ENCODE measurements at places on chromosomes 2 and 18.

GRCh38 chr2:6342273-6342920 lies 523.3 kb downstream of the CMPK2 start:
- H3K27me3 ChIP-seq = no peaks in the 10 kb centered on the region
- H3K36me3 ChIP-seq = no peaks in the 10 kb centered on the region
- no peaks in the 10 kb centered on the region for H3K4me1 ChIP-seq
- no peak overlapping the region for H3K27ac ChIP-seq
- H3K4me3 ChIP-seq = no peak overlapping the region

GRCh38 chr18:50194631-50195532 lies at the start of gene MYO5B:
Gene MYO5B (minus strand): TSS chr18:50195147. CDS start chr18:50194793, 354 bp downstream.
- H3K27me3 ChIP-seq = no peaks in the 10 kb centered on the region
- H3K4me1 ChIP-seq = peaks cover 24% of the 10 kb centered on the region
- no peak for DNase-seq

DNA sequence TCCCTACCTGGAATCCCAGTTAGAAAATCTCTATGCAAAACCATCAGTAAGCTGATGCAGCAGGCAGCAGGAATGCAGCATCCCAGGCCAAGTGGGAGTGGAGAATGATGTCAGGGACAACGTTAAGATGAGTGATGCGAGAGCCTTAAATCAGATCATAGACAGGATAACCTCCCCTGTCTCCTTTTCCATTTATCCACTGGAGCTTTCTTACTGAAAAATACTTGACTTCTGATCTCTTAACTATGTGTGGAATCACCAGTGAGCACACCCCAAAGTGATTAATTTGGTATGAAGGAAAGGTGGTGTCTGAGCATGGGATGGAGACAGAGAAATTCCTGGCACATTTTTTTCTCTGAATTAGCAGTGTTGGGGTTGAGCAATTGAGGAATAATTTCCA lies 98.0 kb downstream of the RND3 start:
- H3K27ac ChIP-seq = no peak overlapping the region
- no peak for DNase-seq
- H3K4me1 ChIP-seq = no peaks in the 10 kb centered on the region
- no peak overlapping the region for H3K4me3 ChIP-seq
- H3K36me3 ChIP-seq = no peaks in the 10 kb centered on the region

- no peaks in the 10 kb centered on the region for H3K4me1 ChIP-seq
- no peak overlapping the region for H3K4me3 ChIP-seq
- no peaks in the 10 kb centered on the region for H3K36me3 ChIP-seq
- no peaks in the 10 kb centered on the region for H3K27me3 ChIP-seq
- DNase-seq = no peak
Observed at GRCh38 chr2:24785671-24786321, 7.4 kb downstream of the PTRHD1 start.

GRCh38 chr18:35189510-35189909 lies 51.3 kb upstream of the ZNF397 start:
- H3K4me1 ChIP-seq = no peaks in the 10 kb centered on the region
- H3K36me3 ChIP-seq = no peaks in the 10 kb centered on the region
- H3K4me3 ChIP-seq = no peak overlapping the region
- DNase-seq = no peak
- no peak overlapping the region for H3K27ac ChIP-seq

DNA sequence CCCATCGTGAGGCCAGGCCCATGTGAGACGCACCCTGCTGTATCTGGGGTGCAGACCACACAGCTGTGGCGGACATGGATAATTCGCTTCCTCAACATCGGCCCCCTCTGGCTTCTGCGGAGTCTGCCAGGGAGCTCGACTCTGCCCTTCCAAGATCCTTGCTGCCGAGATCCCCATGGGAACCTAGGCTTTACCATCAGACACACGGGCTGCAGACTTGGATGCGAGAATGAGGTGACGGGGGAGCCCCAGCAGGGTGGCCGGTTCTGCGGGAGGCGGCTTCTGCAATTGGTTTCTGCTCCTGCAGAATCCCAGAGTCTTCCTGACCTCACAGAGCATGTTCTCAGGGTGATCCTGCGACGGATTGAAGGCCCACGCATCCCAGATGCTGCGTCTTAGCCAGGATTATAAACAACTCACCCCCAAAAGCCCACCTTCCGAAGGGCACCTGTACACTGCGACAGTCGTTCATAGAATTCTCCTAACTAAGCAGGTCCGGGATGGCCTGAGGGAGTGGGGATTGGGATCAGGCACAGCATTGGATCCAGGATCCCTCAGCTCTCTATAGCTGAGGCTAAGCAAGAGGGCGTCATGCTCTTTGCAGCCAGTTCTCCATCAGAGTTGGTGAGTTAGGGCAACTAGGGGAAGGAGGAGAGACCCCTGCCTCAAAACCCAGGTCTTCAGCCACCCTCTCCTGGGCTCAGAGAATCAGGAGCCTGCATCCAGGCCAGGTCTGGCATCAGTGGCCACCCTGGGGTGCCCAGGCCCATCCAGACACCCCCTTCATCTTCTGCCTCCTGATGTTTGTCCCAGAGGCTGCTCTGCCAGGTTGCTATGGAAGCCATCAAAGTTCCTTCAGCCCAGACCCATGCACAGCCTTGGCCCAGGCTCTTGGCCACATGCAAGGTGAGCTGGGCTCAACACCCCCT lies 74.7 kb upstream of the SNTG2 start:
- peak; percentile 79 for DNase-seq
- no peaks in the 10 kb centered on the region for H3K4me1 ChIP-seq
- H3K4me3 ChIP-seq = no peak overlapping the region

DNA sequence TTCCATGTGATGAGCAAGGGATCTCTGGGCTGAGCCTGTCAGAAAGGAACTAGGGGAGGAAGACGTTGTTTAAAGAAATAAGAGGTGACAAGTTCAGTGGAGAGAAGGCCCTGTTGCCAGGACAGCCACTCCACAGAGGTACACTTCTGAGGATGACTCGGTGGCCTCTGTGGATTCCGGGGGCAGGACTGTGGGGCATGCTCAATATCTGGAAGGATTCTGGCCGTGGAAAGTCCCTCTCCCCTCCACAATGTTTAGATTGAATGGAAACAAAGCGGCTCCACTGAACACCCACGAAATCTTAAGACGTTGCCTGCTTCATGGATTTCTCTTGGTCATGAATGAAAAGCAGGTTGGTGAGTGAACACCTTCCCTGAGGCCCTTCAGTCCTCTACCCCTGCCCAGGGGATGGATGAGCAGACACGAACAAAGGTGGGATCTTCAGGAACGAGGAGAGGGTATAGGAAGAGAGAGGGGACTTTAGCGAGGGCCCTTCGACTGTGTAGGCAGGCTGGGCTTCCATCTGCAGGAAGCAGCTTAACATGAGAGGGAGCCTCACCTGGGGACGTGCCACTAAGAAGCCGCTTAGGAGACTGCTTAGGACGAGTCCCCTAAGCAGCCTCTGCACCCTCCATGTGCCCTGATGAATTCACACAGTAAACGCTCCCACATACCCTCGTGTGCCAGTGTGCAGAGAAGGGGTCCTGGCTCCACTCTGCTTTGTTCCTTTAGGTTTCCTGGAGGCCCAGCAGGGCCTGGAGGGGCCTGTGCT lies 1.9 kb downstream of the NTSR2 start:
- no peaks in the 10 kb centered on the region for H3K36me3 ChIP-seq
- no peak overlapping the region for H3K4me3 ChIP-seq
- DNase-seq = no peak
- H3K27me3 ChIP-seq = no peaks in the 10 kb centered on the region
- H3K4me1 ChIP-seq = peaks cover 5% of the 10 kb centered on the region

DNA sequence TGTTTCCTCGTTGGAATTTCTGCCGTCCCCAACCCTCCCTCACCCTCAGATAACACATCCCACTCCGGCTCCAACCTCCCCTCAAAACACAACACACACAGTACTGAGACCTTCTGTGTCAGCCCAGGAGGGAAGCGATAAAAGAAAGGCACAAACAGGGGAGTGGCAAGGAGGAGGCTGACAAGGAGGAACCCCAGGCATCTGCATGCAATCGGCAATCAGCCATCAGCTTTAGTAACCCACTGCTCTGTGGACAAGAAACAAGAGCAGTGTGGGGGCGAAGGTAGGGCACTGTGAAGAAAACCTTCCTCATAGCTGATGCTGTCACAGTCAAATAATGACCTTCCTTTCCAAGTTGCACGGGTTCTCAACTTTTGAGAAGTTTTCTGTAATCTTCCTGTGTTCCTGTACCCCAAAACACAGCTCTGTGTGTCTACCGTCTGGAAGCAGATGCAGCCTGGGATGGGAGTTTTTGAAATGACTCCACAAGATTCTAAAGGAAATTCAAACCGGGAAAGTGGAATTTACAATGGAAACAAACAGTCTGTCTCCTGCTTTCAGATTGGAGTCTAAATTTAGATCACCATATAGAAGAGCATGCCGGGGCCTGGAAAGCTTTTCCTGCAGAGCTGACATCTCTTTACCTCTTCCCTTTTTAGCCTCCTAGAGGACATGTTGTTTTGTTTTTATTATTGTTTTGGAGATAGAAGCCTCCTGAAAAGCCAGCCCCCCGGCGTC lies 16.4 kb upstream of the LPIN2 start:
- no peaks in the 10 kb centered on the region for H3K27me3 ChIP-seq
- H3K36me3 ChIP-seq = no peaks in the 10 kb centered on the region
- H3K4me1 ChIP-seq = no peaks in the 10 kb centered on the region
- no peak for DNase-seq
- no peak overlapping the region for H3K4me3 ChIP-seq
- H3K27ac ChIP-seq = no peak overlapping the region

Measured in vagina (tissue), 2 donors.